ENCODE measurements at places on chromosomes 4 and X.

DNA sequence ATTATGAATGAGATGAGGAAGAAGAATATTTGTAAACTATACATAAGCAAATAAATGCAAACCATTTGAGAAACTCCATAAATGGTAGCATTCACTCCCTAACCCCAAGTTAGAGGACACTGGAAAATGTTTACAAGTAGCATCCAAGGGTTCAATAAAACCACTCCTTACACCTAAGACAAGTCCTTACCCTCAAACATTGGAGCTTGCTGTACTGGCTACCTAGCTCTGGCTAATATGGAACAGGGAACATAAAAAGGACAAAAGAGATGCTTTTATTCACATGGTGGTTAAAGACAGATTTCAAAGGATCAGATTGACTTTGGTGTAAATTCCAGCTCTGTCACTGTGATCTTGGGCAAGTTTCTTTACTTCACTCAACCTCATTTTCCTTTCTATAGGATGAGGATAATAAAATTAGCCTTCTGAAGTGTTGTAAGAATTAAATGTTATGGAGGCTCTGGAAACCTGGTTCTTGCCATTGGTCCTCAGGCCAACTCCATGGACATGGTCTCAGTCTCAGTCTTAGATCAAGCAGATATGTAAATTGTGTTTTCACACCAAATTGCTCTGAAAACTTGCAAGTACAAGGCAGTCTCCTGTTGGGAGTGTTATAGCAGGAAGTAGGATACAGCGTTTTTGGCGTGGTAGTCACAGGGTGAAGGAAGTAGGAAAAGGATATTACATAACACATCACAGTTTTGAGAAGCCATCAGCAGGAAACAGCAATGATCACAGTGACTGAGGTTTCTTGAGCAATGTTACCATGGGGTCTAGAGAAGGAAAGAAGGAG lies 3.3 kb downstream of the CXCL1 start:
- DNase-seq = no peak

- no peak for DNase-seq
Measured at GRCh38 chr4:147740176-147740575, 8.3 kb downstream of the ARHGAP10 start.

DNA sequence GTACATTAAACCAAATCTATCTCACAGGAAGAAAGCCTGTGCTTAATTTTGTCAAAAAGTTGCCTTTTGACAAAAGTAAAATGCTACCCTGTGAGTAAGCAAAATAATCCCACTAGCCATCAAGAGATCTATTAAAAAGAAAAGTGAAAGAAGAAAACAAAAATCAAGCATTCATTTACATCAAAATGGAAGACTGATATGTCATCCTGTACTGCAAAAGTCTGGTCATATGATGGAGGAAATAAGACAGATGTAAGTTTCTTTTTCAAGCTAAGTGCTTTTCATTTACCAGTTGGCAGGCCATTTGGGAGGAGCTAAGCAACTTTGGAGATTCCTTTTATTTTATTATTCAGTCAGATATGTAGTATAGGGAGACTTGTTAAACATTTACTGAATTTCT lies 387.4 kb downstream of the SPOCK3 start:
- no peak for DNase-seq

DNA sequence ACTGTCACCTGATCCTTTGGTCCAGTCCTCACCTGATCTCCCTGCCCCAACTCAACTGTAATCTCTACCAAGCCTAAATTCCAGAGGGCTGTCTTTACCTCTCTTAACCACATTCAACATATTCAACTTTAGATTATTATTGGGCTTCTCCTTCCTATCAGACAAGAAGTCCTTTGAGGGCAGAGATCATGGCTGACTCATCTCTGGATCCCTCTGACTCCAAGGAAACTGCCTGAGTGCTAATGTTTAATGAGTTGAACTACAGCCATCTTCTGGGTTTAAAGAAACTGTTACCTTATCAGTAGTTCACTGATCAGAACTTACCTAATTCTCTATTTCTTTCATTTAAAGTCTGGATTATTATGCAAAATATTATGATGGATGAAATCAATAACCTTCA lies 135.7 kb downstream of the GPC3 start:
- no peak for DNase-seq

GRCh38 chrX:71618787-71619186 lies 476 bp upstream of the CXCR3 start:
- DNase-seq = no peak

DNA sequence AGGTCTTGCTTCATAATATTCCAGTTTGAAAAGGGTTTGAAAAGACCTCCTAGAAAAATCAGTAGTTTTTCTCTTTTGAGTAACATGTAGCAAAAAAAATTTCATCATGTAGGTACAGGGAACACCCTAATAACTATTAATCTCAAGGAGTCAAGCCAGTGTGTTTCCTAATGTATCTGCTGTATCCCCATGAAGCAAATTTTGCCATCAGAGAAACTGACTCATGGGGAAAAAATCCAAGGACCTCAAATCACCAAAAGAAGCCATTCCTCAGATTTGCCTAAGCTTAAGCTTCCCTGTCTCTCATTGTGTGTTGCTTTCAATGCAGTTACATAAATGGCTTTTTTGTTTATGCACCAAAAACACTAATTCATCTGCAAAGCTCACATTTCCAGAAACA lies 29.7 kb downstream of the F9 start:
- no peak for DNase-seq

DNA sequence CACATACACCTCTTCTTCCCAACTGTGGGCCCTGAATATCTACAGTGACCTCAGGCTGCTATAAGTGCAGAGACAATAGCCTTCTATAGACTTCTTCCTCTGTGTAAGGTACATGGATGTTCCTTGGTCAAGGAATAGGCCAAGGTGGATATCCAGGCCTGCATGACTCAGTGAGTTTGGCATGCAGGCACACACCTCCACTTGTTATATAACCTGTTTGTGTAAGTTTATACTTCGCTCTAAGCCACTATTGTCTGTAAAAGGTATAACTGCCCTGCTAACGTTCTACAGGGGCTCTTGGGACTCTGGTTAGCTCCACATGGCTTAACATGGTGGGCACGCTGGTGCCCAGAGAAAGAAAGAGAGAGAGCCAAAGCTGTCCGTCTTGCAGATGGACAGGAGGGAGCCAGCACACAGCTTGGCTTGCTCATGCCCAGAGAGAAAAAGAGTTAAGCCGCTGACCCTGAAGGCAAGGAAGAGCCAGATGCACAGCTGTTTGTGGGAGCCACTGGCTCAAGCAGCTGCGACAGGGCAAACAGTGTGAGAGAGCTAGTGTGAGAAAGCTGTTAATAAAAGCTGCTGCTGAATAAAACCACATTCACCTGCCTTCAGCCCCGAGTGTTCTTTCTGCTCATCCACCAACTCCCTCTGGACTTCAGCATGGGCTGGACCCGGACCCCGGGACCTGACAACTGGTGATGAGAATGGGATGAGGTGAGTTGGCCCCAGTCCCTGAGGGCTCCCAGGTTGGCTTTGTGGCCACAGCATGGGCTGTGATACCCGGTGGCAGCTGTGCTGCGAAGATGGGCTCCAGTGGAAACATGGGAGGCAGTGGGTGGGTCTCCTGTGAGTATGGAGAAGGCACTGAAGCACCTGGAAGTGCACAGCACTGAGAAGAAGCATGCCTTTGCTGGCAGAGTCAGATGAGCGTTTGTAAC lies 44.5 kb upstream of the ZBTB33 start:
- no peak for DNase-seq

- DNase-seq = no peak
Measured at GRCh38 chrX:131305926-131306325, 16.8 kb upstream of the IGSF1 start.

GRCh38 chrX:130125091-130125874 lies 15.0 kb upstream of the ELF4 start:
- DNase-seq = peak; percentile 42

DNA sequence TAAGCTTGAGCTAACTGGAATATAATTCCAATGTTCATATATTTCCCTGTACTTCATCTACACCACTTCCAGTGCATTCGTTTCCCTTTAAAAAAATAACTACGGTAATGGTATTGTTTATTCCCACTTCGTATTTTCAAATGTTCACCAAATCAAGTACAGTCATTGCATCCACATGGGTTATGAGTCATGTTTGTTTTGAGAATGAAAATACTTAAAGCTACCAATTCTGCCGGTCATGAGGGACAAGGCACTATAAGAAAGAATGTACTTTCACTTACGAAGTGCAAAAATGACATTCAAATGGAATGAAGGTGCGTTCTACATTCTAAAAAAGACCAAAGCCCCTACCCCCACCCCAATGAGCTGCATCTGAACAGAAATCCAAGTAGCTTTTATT lies 174.4 kb upstream of the FGF13 start:
- DNase-seq = no peak

DNA sequence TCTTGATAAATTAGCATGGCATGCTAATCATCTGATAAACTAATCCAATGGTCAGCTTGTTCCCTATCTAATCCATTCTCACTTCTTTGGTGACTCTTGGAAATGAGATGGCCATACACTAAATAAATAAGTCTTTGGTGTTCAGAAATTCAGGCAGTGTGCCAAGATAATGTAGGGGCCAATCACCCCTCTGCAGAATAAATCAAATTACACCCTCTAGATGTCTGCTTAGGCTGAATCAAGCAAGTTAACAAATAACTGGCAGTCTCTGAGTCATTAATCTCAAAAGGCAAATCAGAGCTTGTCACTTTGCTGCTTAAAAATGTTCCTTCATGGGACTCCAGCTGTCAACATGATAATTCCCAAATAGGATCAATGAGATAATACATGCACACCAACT lies 97.4 kb downstream of the NLGN4X start:
- no peak for DNase-seq

DNA sequence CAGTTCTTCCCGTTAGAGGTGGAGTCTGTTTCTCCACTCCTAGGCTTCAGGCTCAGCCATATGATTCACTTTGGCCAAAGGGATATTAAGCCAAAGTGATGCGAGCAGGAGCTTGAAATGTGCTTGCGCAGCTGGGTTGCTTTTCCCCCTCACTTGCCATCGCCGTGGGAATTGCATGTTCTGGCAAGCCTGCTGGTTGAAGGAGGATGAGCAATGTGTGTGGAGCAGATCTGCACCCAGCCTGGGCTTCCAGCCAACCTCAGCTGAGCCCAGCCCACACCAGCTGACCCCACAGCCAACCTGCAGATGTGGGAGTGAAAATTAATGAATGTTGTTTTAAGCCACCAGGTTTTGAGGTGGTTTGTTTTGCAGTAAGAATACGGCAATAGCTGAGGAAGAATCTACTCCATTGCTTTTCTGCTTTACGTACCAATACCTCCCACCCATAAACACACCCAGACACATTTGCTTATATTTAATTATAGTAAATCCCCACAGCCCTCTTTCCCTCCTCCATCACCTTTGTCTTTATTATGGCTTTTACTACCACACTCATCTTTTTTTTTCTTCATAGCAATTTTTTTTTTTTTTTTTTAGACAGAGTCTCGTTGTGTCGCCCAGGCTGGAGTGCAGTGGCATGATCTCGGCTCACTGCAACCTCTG lies 132.8 kb upstream of the FUNDC1 start:
- peak; percentile 97 for DNase-seq

- peak; percentile 36 for DNase-seq
Measured at GRCh38 chr4:121192480-121192879, 28.4 kb upstream of the TNIP3 start.

- DNase-seq = no peak
Measured at GRCh38 chrX:52988985-52989917, 30.9 kb upstream of the FAM156A start.

- no peak for DNase-seq
Measured at GRCh38 chr4:26030260-26030667, 116.2 kb downstream of the SMIM20 start.

- DNase-seq = no peak
Measured at GRCh38 chrX:141405853-141406492, 163.7 kb upstream of the SPANXC start.

DNA sequence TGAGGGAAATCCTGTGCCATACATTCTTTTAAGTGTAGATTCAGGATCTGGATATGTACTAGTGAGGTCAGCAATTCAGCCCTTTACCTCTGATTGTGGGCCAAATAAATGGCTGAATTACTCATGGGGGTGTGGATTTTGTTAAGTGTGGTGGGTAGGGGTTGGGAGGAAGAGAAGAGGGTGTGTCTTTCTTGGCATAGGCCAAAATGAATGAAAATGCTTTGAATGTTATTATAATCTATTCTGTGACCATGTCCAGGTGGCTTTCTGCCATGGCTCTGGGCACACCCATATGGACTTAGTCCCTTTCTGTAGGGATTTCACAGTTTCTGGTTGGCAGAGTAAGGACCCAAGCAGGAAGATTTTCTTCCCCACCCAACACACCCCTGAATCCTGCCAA lies 244.3 kb downstream of the CBR4 start:
- DNase-seq = peak; percentile 65
